ENCODE measurements at places on chromosomes 16 and 17. TPM values are rescaled to one million over a fixed set of nuclear protein-coding genes. Genes with fewer than 3 reads are reported as not detected.

- DNase-seq, result no peak
Measured at GRCh38 chr16:13811834-13812233, 108.1 kb upstream of the ERCC4 start.

- DNase-seq, result peak; percentile 68
Measured at GRCh38 chr16:1610071-1610898, 1.6 kb downstream of the IFT140 start.

DNA sequence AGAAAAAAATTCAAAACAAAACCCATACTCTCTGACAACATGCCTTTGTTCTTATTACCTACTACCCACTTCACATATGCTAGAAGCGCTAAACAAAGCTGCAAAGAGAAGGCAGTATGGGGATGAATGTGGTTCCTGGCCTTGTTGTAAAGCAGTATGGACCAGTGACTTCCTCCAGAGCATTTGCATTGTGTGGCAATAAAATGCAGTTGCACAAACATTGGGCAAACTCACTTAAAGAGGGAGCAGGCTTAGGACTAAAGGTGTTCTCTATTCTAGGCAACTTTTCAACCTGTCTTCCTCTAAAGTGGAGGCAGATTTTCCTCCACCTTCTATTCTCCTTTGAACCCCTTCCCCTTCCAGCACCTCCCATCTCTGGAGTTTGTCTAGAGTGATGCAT lies 17.1 kb downstream of the TMIGD1 start:
- DNase-seq, result no peak

GRCh38 chr16:17152311-17152710 lies 318.4 kb downstream of the XYLT1 start:
- no peak for DNase-seq

DNA sequence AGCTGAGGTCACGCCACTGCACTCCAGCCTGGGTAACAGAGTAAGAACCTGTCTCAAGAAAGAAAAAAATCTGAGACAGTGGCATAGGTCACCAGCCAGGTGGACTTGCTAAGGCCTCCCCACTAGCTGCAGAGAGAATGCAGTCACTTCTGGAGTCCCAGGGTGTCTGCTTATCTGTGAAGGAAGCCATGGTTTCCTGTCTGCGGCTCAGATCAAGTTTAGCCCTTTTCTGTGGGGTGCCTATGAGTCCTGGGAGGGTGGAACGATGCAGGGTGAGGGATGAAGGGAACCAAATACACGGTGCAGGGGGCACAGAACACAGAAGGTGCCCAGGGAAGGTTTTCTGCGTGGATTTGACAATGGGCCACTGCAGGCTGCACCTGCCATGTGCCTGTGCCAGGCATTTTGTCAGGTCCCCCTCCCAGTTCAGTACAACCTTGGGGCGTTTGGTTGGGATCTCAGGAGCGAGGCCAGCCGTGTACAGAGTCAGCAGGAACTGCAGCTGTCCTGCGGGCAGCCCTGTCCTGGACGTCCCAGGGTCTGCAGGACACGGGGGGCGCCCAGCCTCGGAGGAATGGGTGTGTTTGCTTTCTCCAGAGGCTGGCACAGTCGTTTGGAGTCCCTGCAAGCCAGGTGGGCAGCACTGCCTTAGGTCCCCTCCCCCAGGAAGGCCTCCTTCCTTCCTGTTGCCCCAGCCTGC lies 41.8 kb downstream of the RAB11FIP4 start:
- DNase-seq, result no peak

DNA sequence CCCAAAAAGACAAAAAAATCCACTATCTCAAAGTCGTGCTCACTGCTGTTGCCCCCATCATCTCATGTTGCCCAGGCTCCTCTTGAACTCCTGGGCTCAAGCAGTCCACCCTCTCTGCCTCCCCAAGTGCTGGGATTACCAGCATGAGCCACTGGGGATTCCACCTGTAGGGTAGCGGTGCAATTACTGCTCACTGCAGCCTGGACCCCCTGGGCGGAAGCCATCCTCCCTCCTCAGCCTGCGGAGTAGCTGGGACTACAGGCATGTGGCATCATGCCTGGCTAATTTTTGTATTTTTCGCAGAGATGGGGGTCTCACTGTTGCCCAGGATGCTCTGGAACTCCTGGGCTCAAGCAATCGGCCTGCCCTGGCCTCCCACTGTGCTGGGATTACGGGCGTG lies 37.9 kb upstream of the BHLHA9 start:
- DNase-seq, result no peak

DNA sequence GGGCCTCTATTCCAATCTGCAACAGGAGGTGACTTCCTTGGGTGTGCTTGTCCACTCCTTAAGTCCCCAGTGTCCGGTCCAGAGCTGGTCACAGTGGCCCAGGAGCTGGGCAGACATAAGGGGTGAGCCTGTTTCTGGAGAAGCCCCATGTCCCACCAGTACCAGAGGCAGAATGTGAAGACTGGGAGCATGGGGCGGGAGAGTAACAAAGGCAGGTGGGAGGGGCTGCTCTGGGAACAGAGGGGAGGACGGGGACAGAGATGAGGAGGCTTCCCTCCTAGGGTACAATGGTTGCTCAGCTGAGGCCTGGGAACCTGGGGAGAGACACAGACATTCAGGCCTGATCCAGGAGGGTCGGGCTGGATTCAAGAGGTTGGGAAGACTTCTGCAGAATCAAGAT lies 323.3 kb upstream of the TNRC6C start:
- DNase-seq, result no peak

TBC1D3C gene
- not detected for polyA plus RNA-seq

- no peak for DNase-seq
Measured at GRCh38 chr17:33292981-33293867, at the start of gene ASIC2. Gene ASIC2, minus strand, starts transcription at chr17:33293295.

GRCh38 chr17:39781031-39781860 lies 43.5 kb downstream of the GRB7 start:
- DNase-seq, result no peak

RNF222 gene
- polyA plus RNA-seq, result 0.20 TPM

GRCh38 chr16:1784977-1785845 lies 2.5 kb downstream of the NUBP2 start:
- no peak for DNase-seq

GRCh38 chr17:74325743-74326379 lies at the start of gene KIF19:
Gene KIF19, plus strand, starts transcription at chr17:74326226. Its CDS starts 124 bp downstream, at chr17:74326350.
- DNase-seq, result peak; percentile 22

GRCh38 chr17:50356418-50356817 lies 10.5 kb downstream of the XYLT2 start:
- no peak for DNase-seq

- DNase-seq, result no peak
Measured at GRCh38 chr17:58488428-58488890, 251 bp upstream of the HSF5 start.

DNA sequence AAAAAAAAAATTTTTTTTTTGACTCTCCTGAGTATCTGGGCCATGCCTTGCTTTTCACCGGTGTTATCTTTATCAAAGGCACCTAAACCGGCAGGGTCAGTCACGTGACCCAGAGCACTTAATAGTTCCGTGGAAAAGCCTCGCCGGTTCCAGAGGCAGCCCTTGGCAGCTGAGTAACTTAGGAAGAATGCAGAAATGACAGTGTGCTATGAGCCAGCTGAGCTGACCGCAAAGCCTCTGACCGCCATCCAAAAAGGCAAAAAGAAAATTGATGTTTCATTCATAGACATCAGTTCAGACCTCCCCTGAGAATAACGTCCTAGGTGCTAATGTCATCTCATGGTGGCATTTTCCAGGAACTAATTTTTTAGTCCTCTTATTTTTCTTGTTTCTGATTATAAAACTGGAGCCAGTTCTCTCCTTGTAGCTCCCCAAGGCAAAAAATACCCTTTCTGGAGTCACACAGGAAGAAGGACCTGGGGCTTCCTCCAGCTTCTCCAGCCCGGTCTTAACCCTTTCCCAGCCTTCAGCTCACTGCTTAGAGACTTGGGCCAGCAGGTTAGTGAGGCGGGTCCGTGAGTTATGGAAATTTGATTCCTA lies 122.6 kb downstream of the SOCS1 start:
- DNase-seq, result peak; percentile 68

SDK2 gene
- 6.8 TPM for polyA plus RNA-seq

- peak; percentile 93 for DNase-seq
Measured at GRCh38 chr17:19317359-19318095, 45.0 kb downstream of the B9D1 start.

EIF1 gene
- polyA plus RNA-seq, result 706 TPM

TP53TG3B gene
- not detected for polyA plus RNA-seq

RASL10B gene
- polyA plus RNA-seq, result 11.7 TPM

GRCh38 chr17:48728232-48729231 lies at the start of gene HOXB13:
Gene HOXB13, minus strand, starts transcription at chr17:48728750. Its CDS starts 157 bp downstream, at chr17:48728593.
- no peak for DNase-seq

TEDC2 gene
- 11.8 TPM for polyA plus RNA-seq

GRCh38 chr17:49513044-49513395 lies 17.9 kb downstream of the NGFR start:
- no peak for DNase-seq

GRCh38 chr17:18008496-18009268 lies 30.3 kb downstream of the ATPAF2 start:
- no peak for DNase-seq

DNA sequence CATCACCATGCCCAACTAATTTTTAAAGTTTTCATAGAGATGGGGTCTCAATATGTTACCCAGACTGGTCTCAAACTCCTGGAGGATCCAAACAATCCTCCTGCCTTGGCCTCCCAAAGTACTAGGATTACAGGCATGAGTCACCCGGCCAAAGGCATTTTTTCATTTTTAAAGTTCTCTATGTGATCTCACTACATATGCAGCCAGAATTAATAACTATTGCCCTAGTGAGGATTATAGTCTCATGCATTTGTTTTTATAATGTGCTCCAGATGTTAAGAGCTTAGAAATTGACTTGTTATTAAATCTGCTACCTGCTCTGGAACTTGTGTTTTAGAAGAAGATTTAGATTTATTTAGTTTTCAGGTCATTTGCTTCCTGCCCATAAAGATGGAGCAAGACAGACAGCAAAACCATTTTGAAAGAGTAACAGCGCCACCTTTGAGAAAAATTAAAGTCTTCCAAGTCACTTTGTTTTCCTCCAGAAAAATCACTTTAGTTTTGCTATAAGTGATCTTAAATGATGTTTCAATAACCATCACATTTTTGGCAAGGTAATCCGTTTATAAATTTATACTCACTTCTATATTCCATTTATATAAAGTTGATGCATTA lies 79.5 kb downstream of the CA4 start:
- no peak for DNase-seq

ASGR1 gene
- 10.7 TPM for polyA plus RNA-seq

DNA sequence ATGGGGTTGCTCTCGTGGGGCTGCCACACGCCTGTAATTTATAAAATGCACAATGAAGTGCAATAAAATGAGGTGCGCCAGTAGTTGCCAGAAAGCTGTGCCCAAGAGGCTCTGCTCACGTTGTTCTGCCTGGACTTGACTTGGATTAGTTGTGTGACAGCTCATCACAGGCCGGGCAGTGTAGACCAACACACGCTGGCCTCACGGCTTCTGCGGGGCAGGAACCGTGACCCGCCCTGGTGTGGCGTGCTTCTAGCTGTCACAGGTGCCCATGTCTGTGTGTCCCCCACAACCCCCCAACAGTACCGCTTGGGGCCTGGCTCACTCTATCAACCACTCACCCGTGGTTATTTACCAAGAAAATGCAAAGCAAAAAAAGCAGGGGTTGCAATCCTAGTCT lies 112.2 kb upstream of the ZNF750 start:
- no peak for DNase-seq

GRCh38 chr17:55545806-55546205 lies 34.6 kb upstream of the SMIM36 start:
- no peak for DNase-seq

GRCh38 chr16:89253548-89254287 lies 36.2 kb downstream of the ZNF778 start:
- DNase-seq, result no peak

DNA sequence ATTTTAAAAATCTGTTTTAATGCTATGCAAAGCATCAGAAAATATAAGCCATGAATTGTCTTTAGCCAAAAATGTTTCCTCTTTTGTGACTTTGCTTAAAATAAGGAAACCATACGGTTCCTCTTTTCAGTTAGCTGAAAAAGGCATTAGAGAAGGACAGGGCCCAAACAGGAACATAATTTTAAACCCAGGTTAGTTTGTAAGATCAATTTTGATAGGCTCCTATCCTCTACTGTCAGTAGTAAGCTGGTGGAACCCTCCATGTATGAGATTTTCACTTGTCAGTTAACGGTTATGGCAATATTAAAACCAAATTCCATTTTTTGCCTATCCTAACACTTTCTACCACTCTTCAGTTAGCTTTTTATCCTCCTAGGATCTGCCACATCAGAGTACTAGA lies 4.3 kb downstream of the EVI2B start:
- DNase-seq, result no peak

CDC6 gene
- 27.8 TPM for polyA plus RNA-seq

DNA sequence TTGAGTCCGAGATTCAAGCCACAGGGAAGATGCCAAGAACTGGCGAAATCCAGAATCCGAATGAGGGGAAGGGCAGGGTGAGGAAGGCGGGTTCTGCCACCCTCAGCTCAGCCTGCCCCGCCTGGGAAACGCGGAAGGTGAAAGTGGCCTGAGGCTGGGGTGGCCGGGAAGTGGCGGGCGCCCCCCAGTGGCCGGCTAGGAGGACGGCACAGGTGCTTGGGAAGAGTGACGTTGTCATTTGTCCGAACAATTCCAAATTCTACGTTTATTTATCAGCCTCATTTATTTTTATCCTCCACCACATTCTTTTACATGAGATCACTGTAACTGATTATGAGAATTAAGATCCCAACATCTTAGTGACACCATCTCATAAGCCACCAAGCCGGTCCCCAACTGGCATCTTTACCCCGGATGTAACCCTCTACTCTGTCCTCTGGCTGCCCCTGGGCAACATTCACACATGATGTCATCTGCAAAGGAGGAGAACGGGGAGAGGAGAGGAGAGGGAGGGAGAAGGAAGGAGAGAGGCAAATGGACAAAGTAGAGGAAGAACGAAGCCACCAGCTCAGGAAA lies 21.3 kb downstream of the SRCIN1 start:
- DNase-seq, result no peak
